Renal cortical epithelial cell (primary cell): ENCODE measurements at places on chromosomes 7 and 10. TPM values are rescaled to one million over a fixed set of nuclear protein-coding genes. Genes with fewer than 3 reads are reported as not detected.

Gene SPDYE5
- total RNA-seq = 0.10 and 0.35 TPM in 2 replicates

DNA sequence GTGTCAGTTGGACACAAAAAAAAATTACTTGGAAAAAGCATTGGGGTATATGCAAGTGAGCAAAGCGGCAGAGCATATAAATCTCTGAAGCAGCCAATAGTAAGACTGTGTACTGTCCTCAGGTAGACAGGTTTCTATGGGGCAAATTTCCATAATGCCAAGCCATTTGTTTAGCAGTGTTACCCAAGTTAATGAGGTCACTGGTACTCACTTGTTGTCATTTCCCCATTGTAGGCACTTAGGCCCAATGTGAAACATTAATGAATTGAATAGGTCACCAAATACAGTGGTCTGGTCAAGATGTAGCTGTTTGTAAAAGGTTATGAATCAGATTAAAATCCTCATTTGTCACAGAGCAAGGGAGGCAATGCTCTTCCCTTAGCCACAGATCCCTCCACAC, 27.5 kb downstream of the HOXA1 start:
- no peak for DNase-seq

Gene GSTO1
- total RNA-seq = 46.7 and 234 TPM in 2 replicates

Gene CUBN
- 0.35 and 4.0 TPM in 2 replicates for total RNA-seq

GRCh38 chr10:57707300-57707658, 560.4 kb downstream of the IPMK start:
- DNase-seq = no peak

Gene FAS
- total RNA-seq = 95.0 and 123 TPM in 2 replicates

DNA sequence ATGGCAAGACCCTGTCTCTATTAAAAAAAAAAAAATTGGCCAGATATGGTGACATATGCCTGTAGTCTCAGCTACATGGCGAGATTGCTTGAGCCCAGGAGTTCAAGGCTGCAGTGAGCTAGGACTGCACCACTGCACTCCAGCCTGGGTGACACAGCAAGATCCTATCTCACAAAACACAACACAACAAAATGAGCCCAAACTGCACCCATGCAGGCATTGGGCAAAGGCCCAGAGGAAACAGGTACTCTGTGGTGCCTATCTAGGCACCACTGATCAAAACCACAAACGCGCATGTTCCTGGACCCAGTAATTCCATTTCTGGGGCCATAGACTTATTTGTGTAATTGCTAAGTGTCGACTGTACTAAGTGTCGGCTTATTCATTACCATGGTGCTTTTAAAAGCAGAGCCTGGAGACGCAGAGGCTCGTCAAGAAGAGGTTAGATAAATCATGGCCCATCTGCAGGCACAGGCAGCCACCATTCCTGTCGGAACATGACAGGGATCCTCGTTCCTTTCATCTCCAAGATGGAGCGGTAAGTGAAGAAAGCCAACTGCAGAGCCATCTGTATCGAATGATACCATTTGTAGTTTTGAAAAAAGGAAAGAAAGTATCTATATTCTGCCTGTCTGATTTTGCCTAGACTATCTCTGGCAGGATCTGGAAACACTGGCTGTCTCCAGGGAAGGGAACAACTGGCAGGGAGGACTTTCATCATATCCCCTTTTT, 160.4 kb upstream of the RHEB start:
- no peak for DNase-seq

Gene MRC1
- 0.10 and 0.17 TPM in 2 replicates for total RNA-seq

Gene ARHGAP22
- total RNA-seq = 19.7 and 39.2 TPM in 2 replicates
